ENCODE measurements at places on chromosomes 1 and 21. TPM values are rescaled to one million over a fixed set of nuclear protein-coding genes. Genes with fewer than 3 reads are reported as not detected.

The LCE2A gene
- total RNA-seq: not detected

The PLD5 gene
- total RNA-seq: 0.13 TPM

The AMY1A gene
- not detected for total RNA-seq

The FCRL6 gene
- total RNA-seq: 0.49 TPM

The CRNN gene
- not detected for total RNA-seq

The ARL8A gene
- 79.5 TPM for total RNA-seq

The AIM2 gene
- total RNA-seq: 2.9 TPM
